ENCODE measurements at places on chromosomes 5 and 9.

- DNase-seq: no peak
Measured at GRCh38 chr9:110142868-110143481, 65.0 kb downstream of the C9orf152 start.

- no peak for DNase-seq
Measured at GRCh38 chr5:62741761-62742160, 163.1 kb downstream of the LRRC70 start.

- no peak for DNase-seq
Measured at GRCh38 chr9:2826291-2826690, 17.6 kb downstream of the PUM3 start.

GRCh38 chr5:127186657-127187056 is 103.9 kb upstream of the MEGF10 start:
- DNase-seq: no peak

DNA sequence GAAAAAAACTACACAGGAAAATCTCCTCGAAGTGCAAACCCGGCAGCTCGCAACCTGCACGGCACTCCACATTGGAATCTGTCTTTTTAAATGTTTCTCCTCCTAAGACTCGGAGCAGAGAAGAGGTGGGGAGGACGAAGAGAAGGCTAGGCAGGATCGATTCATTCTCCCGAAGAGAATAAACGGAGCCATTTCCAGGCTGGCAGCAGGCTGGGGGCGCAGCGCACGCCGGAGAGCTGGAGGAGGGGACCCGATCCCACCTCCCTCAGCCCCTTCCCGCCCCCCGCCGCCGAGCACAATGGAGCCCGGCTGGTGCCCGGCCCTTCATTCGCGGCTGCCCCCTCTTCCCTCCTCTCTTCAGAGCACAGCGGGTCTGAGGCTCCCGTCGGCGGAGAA is 628 bp downstream of the HOMER1 start:
- DNase-seq: no peak

DNA sequence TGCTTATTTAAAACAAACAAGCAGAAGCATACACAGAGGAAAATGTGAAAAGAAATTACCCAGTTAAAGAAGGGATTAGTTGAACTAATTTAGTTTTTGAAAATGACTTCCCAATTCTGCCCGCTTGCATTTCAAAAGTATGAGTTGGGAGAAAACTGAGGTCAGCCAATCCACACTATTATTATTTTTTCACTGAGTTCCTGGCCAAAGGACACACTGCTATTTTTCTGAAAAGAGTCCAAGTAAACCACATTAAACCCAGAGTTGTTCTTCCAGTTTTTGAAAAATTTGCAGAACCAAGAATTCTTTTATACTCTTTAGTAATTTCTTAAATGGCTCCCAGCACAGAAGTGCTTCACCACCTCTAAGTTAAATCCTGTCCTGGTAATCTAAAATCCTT is 7.5 kb downstream of the SMU1 start:
- DNase-seq: no peak

DNA sequence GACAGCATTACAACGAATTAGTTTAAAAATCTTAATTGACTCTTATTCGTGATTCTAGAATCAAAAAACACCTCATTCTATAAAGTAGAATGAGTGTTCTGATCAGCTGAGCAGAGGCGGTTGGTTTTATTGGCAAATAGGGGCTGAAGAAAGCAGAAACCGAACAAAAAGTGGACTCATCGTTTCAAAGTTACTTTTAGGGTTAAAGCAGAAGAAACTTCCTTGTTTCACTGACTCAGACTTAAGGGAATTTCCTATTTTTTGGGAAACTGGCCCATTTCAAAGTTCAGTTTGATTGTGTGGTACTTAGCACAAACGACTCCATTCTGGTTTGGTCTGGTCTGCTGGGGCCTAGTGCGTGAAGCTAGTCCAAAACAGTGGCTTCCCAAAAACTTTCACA is 862 bp upstream of the NDUFB6 start:
- no peak for DNase-seq

All from stimulated activated naive CD8-positive, alpha-beta T cell treated with anti-CD3 and anti-CD28 coated beads, Interleukin-15, Interleukin-2, amounts not matched to agents 100 U/mL and 50 U/mL, for 24 hours (primary cell).